ENCODE measurements at places on chromosomes 2 and 18. TPM values are rescaled to one million over a fixed set of nuclear protein-coding genes. Genes with fewer than 3 reads are reported as not detected.

GRCh38 chr18:79604913-79605880 is 74.4 kb upstream of the CTDP1 start:
- no peaks in the 10 kb centered on the region for H3K27me3 ChIP-seq
- H3K27ac ChIP-seq: no peak overlapping the region
- no peak overlapping the region for H3K4me3 ChIP-seq
- no peaks in the 10 kb centered on the region for H3K36me3 ChIP-seq
- DNase-seq: no peak

GRCh38 chr18:42719221-42719620 is 396.3 kb downstream of the RIT2 start:
- no peak overlapping the region for H3K27ac ChIP-seq
- no peak for DNase-seq
- H3K4me1 ChIP-seq: no peaks in the 10 kb centered on the region
- no peaks in the 10 kb centered on the region for H3K27me3 ChIP-seq
- H3K4me3 ChIP-seq: no peak overlapping the region
- no peaks in the 10 kb centered on the region for H3K36me3 ChIP-seq

- H3K36me3 ChIP-seq: no peaks in the 10 kb centered on the region
- no peak overlapping the region for H3K4me3 ChIP-seq
- H3K27ac ChIP-seq: peak overlapping the region; percentile 22
- no peaks in the 10 kb centered on the region for H3K27me3 ChIP-seq
- peaks cover 54% of the 10 kb centered on the region for H3K4me1 ChIP-seq
These were observed 416.5 kb upstream of the ZEB2 start for GRCh38 chr2:144936442-144936841.

DNA sequence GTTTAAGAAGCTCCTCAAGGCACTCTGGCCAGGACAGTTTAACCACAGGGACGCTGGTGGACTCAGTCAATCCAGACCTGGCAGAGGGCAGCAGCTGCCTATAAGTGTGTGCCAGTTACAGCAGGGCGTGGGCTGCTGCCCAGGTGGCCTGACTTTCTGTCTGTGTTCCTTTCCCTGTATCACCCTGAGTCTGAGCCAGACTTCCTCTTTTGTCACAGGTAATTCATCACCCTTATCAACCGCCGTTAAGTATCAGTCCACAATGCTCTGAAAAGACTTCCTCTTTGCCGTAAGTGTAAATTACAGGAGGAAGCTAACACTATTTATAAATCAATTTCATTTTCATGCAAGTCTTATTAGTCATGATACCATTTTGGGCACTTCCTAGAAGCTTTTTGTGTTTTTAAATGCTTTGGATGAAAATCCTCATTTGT is 7.0 kb downstream of the LPIN1 start:
- DNase-seq: no peak
- no peaks in the 10 kb centered on the region for H3K27me3 ChIP-seq
- no peak overlapping the region for H3K4me3 ChIP-seq
- H3K27ac ChIP-seq: no peak overlapping the region
- no peaks in the 10 kb centered on the region for H3K36me3 ChIP-seq

ZNF236 gene
- total RNA-seq: 23.4 TPM

- H3K27ac ChIP-seq: no peak overlapping the region
- H3K4me1 ChIP-seq: no peaks in the 10 kb centered on the region
- H3K27me3 ChIP-seq: no peaks in the 10 kb centered on the region
- no peak for DNase-seq
These were observed 21.3 kb downstream of the MBD5 start for GRCh38 chr2:148042219-148042618.

DNA sequence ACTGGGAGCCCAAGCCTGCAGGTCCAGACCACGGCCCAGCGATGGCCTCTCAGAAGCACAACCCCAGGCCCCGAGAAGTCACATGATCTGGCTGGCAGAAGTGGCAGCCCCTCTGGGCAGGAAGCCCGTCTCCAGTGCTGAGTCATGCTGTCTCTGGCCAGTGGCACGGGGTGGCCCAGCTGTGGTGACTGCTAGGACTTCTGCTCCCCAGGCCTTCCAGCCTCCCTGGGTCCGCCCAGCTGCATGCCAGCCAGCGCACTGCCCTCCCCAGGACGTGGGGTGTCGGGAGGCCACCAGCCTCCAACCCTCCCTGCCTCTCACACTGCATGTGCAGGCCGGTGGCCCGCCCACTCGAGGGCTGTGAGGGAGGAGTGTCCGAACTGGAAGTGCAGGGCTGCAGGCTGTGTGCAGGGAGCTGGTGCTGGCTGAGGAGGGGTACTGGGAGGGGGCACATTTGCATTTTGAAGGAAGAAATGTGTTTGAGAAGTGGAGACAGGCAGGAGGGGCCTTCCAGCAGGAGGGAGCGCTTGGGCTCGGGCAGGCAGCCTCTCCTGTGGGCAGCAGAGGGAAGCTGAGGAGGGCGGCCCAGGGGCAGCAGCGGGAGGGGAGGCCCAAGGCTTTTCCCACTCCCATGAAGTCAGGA is 17.0 kb upstream of the HPCAL1 start:
- H3K36me3 ChIP-seq: no peaks in the 10 kb centered on the region
- no peak overlapping the region for H3K4me3 ChIP-seq
- no peak for DNase-seq

DNA sequence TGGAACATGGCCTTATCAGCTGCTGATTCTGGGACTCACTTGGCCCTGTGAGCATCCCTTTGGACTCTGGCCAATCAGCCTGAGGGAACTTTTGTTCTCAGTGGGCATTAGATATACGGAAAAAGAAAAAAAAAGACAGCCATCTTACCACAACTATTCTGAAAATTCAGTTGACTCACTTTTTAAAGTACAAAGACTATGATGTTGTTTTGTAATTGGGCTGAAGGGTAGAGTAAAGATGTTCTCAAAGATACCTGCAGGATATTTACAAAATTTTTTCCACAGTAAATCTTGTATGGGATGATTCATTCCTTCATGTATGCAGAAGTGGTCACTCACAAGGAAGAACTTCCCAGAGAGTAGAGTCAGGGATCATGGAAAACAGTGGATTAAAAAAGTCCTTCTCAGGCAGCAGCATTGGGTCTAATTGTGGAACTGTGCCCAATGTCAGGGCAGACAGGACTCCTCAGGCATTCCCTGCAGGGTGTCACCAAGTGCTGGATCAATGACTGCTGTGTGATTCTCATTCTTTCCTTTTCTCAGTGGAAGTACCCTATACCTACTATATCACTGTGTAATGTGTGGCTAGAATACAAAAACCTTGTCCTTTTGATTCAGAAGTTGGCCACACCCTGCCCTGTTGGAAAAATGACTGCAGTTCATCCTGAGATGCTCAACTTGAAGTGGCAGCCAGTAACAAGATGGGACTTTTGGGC is 35.4 kb downstream of the SULT1C4 start:
- H3K27me3 ChIP-seq: no peaks in the 10 kb centered on the region
- no peaks in the 10 kb centered on the region for H3K4me1 ChIP-seq
- DNase-seq: peak; percentile 10
- no peaks in the 10 kb centered on the region for H3K36me3 ChIP-seq

GRCh38 chr2:210459880-210460279 is 16.7 kb downstream of the LANCL1 start:
- peak overlapping the region; percentile 21 for H3K27ac ChIP-seq
- peak; percentile 34 for DNase-seq
- H3K27me3 ChIP-seq: no peaks in the 10 kb centered on the region
- peaks cover 48% of the 10 kb centered on the region for H3K4me1 ChIP-seq
- no peak overlapping the region for H3K4me3 ChIP-seq

Data from A673 (cell line).